Suppressor macrophage treated with lipopolysaccharide for 4 hours (primary cell): ENCODE measurements at places on chromosomes 2 and 18.

- DNase-seq, result no peak
These were observed 43.7 kb upstream of the SLC35G4 start for GRCh38 chr18:11565716-11566115.

GRCh38 chr2:228847684-228848083 is 423.4 kb downstream of the PID1 start:
- DNase-seq, result no peak

GRCh38 chr2:43251171-43251731 is 24.8 kb upstream of the ZFP36L2 start:
- no peak for DNase-seq

GRCh38 chr2:74250189-74250631 is 51.8 kb downstream of the MTHFD2 start:
- DNase-seq, result peak; percentile 45

- DNase-seq, result peak; percentile 72
These were observed 19.5 kb downstream of the WIPF1 start for GRCh38 chr2:174577967-174578589.

DNA sequence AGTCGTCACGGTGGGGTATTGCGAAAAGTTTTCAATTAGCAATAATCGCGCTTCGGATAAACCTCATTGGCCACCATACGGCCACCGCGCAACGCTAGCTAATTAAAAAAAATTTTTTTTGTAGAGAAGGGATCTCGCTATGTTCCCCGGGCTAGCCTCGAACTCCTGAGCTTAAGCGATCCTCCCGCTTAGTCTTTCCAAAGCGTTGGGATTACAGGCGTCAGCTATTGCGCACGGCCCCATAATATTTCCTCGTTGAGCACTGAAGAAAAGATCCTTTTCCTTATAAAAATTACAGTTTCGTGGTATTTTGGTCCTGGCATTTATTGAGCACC is 759 bp upstream of the ACTR1B start:
- peak; percentile 41 for DNase-seq

GRCh38 chr2:105297216-105297615 is 32.3 kb downstream of the TGFBRAP1 start:
- no peak for DNase-seq

GRCh38 chr2:74471332-74472065 is 981 bp downstream of the MRPL53 start:
- no peak for DNase-seq

DNA sequence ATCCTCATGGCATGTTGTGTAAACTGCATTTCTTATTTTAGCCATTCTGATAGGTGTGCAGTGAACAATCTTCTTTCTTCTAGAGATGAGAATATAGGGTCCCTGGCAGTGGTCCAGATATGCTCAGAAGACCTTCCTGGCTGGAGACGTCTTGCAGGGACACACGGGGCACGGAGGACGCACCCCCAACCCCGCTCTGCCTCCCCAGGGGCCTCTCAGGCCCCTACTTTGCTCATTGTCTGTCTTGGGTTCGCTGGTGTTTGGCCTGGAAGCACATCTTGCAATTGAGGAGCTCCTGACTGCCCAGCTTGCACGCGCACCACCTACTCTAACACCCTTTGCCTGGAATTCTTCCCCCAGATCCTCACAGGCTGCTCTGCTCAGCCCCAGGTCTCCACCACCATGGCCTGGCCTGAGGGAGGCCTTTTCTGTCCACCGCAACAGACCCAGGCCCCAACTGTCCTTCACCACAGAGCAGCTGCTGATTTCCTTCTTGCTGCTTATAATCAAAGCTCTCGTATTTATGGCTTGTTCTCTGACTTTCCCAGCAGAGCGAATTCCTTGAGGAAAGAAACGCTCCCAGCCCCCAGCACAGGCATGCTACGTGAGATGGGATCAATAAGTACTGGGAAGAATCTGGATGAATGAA is 295.9 kb upstream of the HDAC4 start:
- DNase-seq, result no peak

DNA sequence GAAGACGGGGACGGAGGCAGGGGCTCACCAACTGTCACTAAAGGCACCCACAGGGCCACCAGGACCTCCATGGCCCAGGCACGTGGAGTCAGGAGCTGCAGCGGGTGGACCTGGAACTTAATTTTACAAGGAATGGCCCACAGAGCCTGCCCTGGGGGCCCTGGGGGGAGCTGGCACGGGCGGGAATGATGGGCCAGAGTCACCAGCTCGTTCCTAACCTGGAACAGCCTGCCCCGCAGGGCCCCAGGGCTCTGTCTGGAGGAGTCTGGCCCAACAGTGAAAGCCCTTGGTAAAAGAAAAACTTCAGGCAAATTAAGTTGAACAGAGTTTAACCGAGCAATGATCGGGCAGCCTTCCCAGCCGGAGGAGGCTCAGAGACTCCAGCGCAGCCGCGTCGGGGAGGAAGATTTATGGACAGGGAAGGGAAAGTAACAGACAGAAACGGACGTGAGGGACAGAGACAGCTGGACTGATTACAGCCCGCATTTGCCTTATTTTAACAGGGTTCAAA is 118.4 kb upstream of the TMEM18 start:
- no peak for DNase-seq

DNA sequence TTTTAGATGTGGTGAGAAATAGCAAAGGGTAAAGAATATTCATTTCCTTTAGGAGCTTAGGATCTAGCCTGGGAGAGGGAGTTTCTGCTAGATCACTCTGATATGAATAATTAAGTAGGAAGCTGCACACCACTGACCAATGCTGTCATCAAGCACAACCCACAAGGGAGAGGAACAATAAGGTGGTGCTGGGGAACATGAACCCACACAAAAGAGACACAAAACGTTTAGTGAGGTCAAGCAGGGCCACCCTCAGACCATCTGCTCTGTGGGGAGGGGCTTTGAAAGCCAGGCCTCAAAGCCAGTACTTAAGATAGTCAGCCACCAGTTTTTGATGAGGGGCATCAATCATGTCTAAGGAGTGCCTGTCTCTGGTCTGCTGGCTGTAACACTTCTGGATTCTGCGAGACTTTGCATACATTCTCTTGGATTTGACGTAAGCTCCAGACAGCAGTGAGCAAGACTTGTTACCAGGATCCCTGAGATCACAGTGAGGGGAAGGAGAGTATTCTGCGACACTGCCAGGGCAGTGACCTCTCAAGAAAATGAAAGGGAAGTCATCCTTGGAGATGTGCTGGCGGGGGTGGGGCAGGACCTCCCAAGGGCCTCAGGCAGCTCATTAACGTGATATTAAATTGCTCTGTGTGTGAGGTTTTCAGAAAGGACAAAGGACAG is 127.0 kb downstream of the CCBE1 start:
- no peak for DNase-seq

DNA sequence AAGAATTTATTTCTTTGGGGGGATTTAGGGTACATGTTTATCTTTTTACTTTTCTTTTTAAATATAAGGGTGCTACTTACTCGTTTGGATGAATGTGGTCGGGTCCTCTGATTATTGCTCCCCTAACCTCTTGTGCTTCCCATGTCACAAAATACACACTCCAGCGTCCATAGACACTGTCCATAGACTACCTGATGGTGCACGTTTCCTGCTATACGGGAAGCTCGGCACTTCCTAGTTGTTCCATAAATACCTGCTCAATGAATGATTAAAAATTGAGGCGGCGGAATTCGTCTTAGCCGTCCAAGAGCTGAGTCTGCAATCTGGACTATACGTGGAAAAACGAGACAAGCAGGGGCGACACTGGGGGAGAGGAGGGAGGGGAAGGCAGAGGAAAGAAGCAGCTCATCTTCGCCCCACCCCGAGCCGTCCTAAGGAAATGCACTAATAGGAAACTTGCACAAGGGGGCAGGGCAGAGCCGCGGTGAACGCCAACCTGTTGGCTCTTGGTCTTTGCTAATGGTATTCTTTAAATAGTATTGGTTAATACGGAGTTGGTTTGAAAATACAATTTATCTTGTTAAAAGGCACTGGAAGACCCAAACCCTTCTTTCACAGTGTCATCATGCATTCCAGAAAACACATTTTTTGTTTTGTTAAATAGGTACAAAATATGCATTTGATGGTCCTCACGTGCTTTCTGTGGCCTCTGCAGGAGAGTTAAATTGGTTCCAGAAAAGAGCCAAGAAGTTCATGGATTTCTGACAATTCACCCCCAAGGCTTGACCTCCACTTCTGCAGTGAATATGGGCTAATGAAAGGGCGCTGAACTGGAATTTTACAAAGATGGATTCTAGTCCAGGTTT is 73.0 kb upstream of the KCTD1 start:
- DNase-seq, result peak; percentile 67

GRCh38 chr2:10575609-10576280 is 114.0 kb downstream of the NOL10 start:
- DNase-seq, result peak; percentile 14

- DNase-seq, result peak; percentile 48
These were observed 453 bp downstream of the CABLES1 start for GRCh38 chr18:23135550-23136325.

GRCh38 chr2:211162911-211163310 is 606.5 kb downstream of the CPS1 start:
- no peak for DNase-seq

- no peak for DNase-seq
These were observed 75.9 kb upstream of the PID1 start for GRCh38 chr2:229346816-229347540.

- no peak for DNase-seq
These were observed 63.7 kb downstream of the TWIST2 start for GRCh38 chr2:238911376-238912227.

GRCh38 chr2:35454966-35455638 is 900.5 kb upstream of the CRIM1 start:
- no peak for DNase-seq

DNA sequence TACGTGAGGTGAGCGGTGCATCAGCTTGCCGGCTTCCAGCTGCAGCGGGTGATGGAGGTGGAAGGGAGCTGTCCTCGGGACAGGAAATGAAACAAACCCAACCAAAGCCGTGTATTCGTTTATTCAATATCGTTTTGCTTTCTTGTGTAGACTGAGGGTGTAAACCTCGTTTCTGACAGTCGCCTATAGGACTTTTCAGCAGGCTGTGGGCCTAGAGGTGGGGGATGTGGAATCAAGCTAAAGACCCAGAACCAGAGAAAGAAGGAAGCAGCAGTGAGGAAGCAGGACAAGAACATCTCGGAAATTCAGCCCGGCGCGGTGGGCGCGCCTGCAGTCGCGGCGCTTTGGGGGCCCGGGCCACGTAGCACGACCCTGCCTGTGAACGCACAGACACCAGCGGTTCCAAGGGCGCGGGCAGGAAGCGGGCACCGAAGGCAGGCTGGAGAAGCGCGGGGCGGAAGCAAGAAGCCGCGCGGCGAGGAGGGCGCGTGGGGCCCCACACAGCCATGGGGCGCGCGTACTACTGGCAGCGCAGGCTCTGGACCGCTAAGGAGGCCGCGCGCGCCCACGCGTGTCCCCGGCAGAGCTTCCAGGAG is 755 bp upstream of the ATP9B start:
- peak; percentile 9 for DNase-seq

DNA sequence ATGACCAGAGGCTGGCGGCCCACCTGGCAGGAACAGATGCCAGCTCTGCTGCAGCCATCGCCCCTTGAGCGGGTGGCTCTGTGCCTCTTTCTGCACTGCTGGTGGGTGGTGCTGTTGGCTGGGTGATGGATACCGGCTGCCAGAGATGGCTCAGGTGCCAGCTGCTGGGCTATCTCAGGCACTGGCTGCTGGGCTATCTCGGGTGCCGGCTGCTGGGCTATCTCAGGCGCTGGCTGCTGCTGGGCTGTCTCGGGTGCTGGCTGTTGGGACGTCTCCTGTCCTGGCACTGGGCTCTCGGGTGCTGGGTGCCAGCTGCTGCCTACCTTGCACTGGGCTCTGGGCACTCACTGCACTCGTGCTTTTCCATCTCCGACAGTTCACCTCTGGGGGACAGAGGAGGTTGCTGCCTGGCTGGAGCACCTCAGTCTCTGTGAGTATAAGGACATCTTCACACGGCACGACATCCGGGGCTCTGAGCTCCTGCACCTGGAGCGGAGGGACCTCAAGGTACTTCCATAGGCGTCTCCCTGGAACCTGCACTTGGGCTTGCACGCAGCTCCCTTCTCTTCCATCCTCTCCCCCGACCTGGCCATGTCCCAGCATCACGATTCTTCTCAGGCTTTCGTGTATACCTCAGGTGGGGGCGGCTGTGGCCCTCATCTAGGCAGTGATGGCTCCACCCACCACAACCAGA is 98.4 kb downstream of the USP40 start:
- DNase-seq, result no peak

GRCh38 chr2:15889442-15890123 is 50.8 kb upstream of the MYCN start:
- no peak for DNase-seq

DNA sequence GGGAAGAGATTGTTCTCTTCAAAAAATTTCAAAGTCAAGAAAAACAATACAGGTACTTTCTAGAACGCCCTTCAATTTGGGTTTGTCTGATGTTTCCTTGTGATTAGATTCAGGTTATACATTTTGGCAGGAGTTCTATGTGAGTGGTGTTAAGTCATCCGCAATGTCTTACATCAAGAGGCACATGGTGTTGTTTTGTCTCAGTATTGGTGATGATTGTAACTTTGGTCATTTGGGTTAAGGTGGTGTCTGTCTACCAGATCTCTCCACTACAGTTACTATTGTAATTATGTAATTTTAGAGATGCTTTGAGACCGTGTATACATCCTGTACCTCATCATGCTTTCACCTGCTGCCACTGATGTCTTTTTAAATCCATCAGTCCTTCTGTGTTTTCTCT is 60.3 kb downstream of the TET3 start:
- DNase-seq, result no peak

- DNase-seq, result no peak
These were observed 14.8 kb upstream of the SLC38A11 start for GRCh38 chr2:164969909-164970690.

GRCh38 chr2:118032169-118033013 is 18.5 kb upstream of the CCDC93 start:
- DNase-seq, result peak; percentile 56

- no peak for DNase-seq
These were observed 39.1 kb upstream of the NABP1 start for GRCh38 chr2:191638802-191639172.

DNA sequence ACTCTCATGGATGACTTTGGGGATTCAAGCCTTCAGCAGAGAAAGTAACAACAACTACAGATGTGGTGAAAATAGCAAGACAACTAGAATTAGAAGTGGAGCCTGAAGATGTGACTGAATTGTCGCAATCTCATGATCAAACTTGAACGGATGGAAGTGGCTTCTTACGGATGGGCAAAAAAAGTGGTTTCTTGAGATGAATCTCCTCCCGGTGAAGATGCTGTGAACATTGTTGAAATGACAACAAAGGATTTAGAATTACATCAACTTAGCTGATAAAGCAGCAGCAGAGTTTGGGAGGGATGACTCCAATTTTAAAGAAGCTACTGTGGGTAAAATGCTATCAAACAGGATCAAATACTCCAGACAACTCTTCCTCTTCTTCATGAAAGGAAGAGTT is 43.1 kb downstream of the AAK1 start:
- no peak for DNase-seq

DNA sequence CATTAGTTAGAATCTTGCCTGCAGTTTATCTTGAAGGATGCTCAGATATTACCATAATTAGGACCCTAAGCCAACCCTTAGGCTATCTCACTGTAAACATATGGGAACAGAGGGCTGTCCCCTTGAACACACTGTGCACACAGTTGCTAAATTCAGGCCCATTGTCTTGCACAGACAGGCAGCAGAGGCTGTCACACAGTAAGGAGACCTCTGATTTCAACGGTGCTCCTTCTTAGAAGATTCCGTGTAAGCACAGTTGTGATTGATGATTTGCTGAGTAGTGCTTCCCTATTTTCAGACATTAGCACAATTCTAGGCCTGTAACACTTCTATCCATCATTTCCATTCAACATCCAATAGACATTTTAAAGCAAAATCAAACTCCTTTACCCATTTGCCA is 108.0 kb downstream of the RNF152 start:
- no peak for DNase-seq
